ENCODE measurements at places on chromosomes 7 and 10. TPM values are rescaled to one million over a fixed set of nuclear protein-coding genes. Genes with fewer than 3 reads are reported as not detected.

Gene TCF7L2
- total RNA-seq, result 3.0 TPM

Gene FXYD4
- total RNA-seq, result not detected

Gene UCN3
- not detected for total RNA-seq

Gene LRRD1
- not detected for total RNA-seq

Gene PNLIP
- not detected for total RNA-seq

Gene GARIN1A
- total RNA-seq, result 1.5 TPM

Gene FLNC
- 462 TPM for total RNA-seq

Gene EGR2
- 0.33 TPM for total RNA-seq

Gene SLC35B4
- 18.0 TPM for total RNA-seq

Gene CHAT
- total RNA-seq, result not detected

Gene STEAP2
- 37.7 TPM for total RNA-seq

Gene FEZF1
- total RNA-seq, result not detected

Gene LIPM
- total RNA-seq, result not detected

Gene CYP3A4
- not detected for total RNA-seq

Gene SNX10
- 0.15 TPM for total RNA-seq
